ENCODE measurements at places on chromosomes 5 and 9. TPM values are rescaled to one million over a fixed set of nuclear protein-coding genes. Genes with fewer than 3 reads are reported as not detected.

- H3K4me3 ChIP-seq, result no peak overlapping the region
- H3K36me3 ChIP-seq, result no peaks in the 10 kb centered on the region
These were observed 58.7 kb upstream of the NFIB start for GRCh38 chr9:14372437-14373335.

Gene GABRA6
- polyA plus RNA-seq, result not detected

- no peaks in the 10 kb centered on the region for H3K27me3 ChIP-seq
- no peak overlapping the region for H3K4me3 ChIP-seq
- no peak for DNase-seq
- no peaks in the 10 kb centered on the region for H3K4me1 ChIP-seq
- H3K36me3 ChIP-seq, result no peaks in the 10 kb centered on the region
These were observed 12.4 kb downstream of the SMAD5 start for GRCh38 chr5:136145030-136145429.

DNA sequence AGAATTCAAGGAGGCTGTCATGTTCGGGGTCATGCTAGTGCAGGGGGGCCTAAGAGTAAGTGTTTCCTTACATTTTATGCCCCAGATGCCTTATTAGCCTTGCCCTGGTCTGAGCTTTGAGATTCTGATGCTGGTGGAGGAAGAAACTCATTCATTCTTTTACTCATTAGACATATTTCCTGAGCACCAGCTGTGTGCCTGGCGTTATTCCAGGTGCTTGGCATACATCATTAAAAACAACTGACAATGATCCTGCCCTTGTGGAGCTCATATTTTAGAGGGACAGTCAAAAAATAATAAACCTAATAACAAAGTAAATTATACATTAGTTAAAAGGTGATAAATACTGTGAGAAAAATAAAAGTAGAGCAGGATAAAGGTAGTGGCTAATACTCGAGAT lies 138.9 kb upstream of the SGCD start:
- DNase-seq, result no peak
- no peaks in the 10 kb centered on the region for H3K27me3 ChIP-seq
- H3K4me3 ChIP-seq, result no peak overlapping the region
- no peaks in the 10 kb centered on the region for H3K36me3 ChIP-seq
- no peak overlapping the region for H3K27ac ChIP-seq

DNA sequence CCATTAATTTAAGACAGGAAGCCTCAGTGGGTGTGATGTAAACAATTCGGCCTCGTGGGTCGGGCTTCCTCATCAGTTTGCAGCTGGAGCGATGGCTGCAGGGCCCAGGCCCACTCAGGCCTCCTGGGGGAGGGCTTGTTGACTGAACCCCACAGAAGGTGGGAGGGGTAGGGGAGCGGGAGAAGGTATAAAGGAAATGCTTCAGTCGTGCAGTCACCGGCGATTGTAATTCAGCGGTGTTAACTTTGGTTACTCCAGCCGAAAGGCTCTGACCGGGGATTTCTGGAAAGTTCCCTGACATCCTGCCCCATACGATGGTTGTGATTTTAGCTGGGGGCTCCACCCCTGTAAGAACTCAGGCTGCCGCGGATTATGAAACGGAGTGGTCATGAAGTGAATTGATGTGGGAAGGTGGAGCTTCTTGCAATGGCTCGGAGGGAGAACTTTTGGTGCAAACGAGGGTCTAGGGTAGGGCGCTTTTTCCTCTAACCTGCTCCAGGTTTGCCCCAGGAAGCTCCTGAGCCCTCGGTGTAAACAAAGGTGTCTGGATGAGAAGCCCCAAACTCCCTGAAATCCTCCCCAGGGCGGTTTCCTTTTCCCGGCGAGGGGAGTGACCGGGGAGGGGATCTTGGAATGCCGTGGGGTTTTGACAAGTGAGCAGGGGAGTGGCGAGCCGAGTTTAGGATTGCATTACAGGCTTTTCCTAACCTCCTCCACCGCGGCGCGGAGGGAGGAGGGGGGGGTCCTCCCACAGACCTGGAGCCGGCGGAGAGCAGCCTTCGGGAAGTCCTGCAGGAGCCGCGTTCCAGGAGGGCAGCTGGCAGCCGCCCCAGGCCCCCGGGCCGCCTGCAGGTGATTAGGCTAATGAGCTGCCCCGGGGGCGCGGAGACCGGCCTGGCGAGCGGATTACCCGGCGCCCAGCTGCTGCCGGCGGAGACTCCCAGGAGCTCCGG lies 215.5 kb downstream of the PDZD2 start:
- peak overlapping the region; percentile 31 for H3K27ac ChIP-seq
- peak; percentile 18 for DNase-seq
- peaks cover 40% of the 10 kb centered on the region for H3K27me3 ChIP-seq
- H3K4me3 ChIP-seq, result peak overlapping the region; percentile 44
- H3K36me3 ChIP-seq, result no peaks in the 10 kb centered on the region
- peaks cover 3% of the 10 kb centered on the region for H3K4me1 ChIP-seq

Gene PROB1
- polyA plus RNA-seq, result 2.1 TPM

Gene ARSK
- polyA plus RNA-seq, result 7.9 TPM

DNA sequence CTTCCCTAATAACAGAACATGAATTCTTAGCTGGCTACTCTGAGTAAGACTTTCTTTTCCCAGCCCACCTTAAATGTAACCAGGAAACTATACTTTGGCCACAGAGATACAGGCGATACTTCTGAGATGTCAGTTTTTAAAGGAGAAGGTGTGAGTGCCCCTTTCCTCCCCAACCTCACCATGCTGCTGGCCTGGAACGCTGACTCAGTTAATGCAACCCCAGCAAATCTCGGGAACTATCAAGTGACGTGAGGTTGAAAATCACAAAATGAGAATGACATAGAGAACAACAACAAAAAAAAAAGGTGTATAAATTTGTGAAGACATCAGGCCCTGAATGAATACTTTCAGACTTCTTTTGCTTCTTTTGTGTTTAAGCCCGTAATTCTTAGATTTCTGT lies 13.7 kb downstream of the ZNF484 start:
- no peaks in the 10 kb centered on the region for H3K27me3 ChIP-seq
- H3K36me3 ChIP-seq, result peaks cover 24% of the 10 kb centered on the region
- DNase-seq, result no peak
- H3K4me3 ChIP-seq, result no peak overlapping the region

Gene WDR31
- polyA plus RNA-seq, result 2.8 TPM

Gene LCN9
- polyA plus RNA-seq, result not detected

GRCh38 chr9:71393005-71393404 lies 271.6 kb upstream of the TRPM3 start:
- DNase-seq, result no peak
- H3K4me1 ChIP-seq, result no peaks in the 10 kb centered on the region

Gene CAVIN4
- polyA plus RNA-seq, result 1.0 TPM

GRCh38 chr9:133127340-133127981 lies 6.4 kb upstream of the RALGDS start:
- peaks cover 12% of the 10 kb centered on the region for H3K36me3 ChIP-seq
- H3K27ac ChIP-seq, result no peak overlapping the region
- no peak overlapping the region for H3K4me3 ChIP-seq
- peaks cover 26% of the 10 kb centered on the region for H3K4me1 ChIP-seq

Gene HSPB3
- 0.61 TPM for polyA plus RNA-seq

DNA sequence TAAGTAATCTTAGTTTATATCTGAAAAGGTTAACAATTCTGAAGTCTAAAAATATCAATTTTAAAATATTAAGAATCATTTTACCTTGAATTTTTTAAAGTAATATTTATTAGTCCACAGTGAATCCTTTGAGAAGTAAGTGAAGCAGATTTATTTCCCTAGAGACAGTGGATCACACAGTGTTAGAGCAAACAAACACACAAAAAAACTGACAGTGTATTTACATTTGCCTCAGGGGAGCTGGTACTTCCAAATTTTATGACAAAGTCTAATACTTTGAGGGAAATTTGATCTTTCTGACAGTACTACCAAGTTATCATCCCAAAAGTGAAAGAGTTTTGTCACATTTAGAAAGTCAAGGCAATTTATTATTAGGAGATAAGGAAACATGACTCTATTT lies 1750.6 kb upstream of the CDH9 start:
- no peak overlapping the region for H3K4me3 ChIP-seq
- no peak for DNase-seq
- no peak overlapping the region for H3K27ac ChIP-seq
- no peaks in the 10 kb centered on the region for H3K36me3 ChIP-seq

Gene EFNA5
- polyA plus RNA-seq, result 6.1 TPM

- no peak overlapping the region for H3K27ac ChIP-seq
- H3K36me3 ChIP-seq, result no peaks in the 10 kb centered on the region
- H3K4me1 ChIP-seq, result no peaks in the 10 kb centered on the region
- no peaks in the 10 kb centered on the region for H3K27me3 ChIP-seq
These were observed 257.7 kb upstream of the KLF9 start for GRCh38 chr9:70672161-70672649.

Gene SLC1A3
- polyA plus RNA-seq, result 4.2 TPM

Gene ZNF608
- 44.2 TPM for polyA plus RNA-seq

- no peaks in the 10 kb centered on the region for H3K27me3 ChIP-seq
- no peaks in the 10 kb centered on the region for H3K4me1 ChIP-seq
- H3K4me3 ChIP-seq, result no peak overlapping the region
- no peak for DNase-seq
- no peaks in the 10 kb centered on the region for H3K36me3 ChIP-seq
These were observed 323.9 kb upstream of the RORB start for GRCh38 chr9:74173284-74173683.

Gene LHX2
- 0.12 TPM for polyA plus RNA-seq

- DNase-seq, result no peak
- H3K4me1 ChIP-seq, result no peaks in the 10 kb centered on the region
- no peak overlapping the region for H3K4me3 ChIP-seq
- no peak overlapping the region for H3K27ac ChIP-seq
These were observed 4.2 kb downstream of the IFNA8 start for GRCh38 chr9:21413151-21413550.

DNA sequence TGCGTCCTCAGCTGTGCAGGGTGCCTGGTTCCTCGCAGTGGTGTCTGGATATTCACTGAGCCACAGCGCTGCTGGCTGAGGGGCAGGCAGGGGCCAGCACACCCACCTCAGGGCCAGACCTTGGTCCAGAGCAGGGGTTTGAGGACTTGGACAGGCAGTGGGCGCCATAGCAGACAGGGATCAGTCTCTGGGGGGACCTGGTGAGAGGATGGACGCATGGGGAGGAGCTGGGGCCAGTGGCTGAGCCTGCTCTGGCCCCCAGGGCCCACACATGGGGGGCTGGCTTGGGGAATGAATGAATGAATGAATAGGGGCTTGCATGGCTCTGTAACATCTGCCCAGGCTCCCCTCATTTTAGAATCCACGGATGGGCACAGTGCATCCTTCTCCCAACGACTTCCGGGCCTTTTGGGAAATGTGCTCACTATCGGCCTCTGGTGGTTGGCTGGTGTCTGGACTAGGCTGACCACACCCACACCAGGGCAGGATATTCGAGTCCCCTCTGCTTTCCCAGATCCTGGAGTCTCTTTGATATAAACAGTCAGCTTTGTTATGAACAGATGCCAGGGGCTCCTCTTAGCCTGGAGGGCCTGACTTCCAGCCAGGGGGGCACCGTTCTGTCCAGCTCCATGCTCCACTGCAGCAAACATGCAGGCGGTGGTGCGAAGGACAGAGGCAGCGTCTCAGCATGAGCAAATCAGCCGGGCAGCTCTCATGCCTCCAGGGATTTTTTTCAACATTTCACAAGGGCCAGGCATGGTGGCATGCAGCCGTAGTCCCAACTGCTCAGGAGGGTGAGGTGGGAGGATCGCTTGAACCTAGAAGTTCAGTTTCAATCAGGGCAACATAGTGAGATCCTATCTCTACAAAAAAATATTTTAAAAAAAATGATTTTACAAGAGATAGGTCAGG lies 62.6 kb downstream of the NEK6 start:
- peak; percentile 24 for DNase-seq
- H3K27me3 ChIP-seq, result no peaks in the 10 kb centered on the region
- no peaks in the 10 kb centered on the region for H3K4me1 ChIP-seq
- no peak overlapping the region for H3K27ac ChIP-seq
- H3K4me3 ChIP-seq, result no peak overlapping the region

Gene GALNT12
- polyA plus RNA-seq, result 45.6 TPM

Gene LCN2
- 0.93 TPM for polyA plus RNA-seq

DNA sequence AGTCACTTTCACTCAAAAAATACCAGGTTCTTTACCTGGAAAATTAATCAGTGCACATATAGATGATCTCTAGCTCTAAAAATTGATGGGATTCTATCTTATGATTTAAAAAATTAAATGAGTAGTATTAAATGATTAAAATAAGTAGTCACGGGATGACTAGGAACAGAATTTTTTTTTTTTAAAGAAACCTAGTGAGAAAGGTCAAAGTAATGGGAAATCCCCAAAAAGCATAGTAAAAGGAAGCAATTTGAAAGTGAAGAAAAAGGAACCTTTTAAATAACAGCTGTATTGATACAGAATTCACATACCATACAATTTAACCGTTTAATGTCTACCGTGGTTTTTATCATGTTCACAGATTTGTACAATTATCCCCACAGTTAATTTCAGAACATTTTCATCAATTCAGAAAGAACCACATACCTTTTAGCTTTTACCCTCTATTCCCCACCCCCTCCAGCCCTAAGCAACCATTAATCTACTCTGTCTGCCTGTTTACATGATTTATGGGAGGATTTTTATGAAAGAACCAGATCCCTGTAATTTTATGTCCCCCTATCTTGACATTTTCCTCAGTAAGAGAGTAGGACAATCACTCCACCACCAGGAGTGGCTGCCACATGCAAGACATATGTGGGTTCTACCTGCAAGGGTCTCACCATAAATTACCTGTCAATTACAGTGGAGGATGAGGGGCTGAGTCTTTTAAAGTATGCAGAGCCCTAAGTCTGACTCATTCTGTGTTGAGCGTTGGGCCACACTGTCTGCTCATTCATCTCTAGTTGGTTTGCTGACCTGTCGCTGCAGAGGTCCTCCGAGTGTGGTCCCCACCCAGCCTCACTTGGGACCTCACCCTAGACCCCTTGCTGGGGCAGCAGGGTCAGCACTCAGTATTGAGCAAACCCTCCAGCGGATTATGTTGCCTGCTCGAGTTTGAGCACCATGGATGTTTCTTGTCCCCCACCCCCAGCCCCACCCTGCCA lies 16.0 kb downstream of the ANKRD33B start:
- H3K27ac ChIP-seq, result no peak overlapping the region
- no peaks in the 10 kb centered on the region for H3K36me3 ChIP-seq
- DNase-seq, result no peak

GRCh38 chr5:90940227-90940995 lies 381.8 kb downstream of the ADGRV1 start:
- no peak overlapping the region for H3K4me3 ChIP-seq
- H3K27me3 ChIP-seq, result no peaks in the 10 kb centered on the region
- H3K36me3 ChIP-seq, result no peaks in the 10 kb centered on the region
- H3K27ac ChIP-seq, result no peak overlapping the region
- DNase-seq, result peak; percentile 58

DNA sequence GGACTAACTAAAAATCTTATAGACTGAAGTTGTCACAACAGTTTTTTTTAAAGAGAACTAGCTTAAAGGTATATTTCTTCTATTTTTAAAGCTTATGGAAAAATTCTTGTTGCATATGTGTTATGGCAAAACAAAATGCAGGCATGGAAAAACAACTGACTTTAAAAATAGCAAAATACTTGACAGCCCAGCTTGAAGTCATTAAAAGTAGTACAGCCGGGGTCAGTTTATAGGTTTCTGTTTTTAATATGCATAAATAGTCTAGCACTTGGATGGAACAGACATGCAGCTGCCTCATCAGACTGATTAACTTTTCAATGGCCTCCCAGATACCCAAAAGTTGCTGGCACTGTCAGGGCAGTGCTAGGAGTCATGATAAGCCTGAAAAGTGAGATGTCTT lies 22.3 kb upstream of the ARL15 start:
- no peak overlapping the region for H3K27ac ChIP-seq
- H3K4me1 ChIP-seq, result no peaks in the 10 kb centered on the region
- H3K36me3 ChIP-seq, result no peaks in the 10 kb centered on the region
- no peaks in the 10 kb centered on the region for H3K27me3 ChIP-seq
- DNase-seq, result no peak

Gene CDX1
- 196 TPM for polyA plus RNA-seq

GRCh38 chr9:97748525-97748924 lies 51.4 kb upstream of the XPA start:
- H3K4me1 ChIP-seq, result peaks cover 64% of the 10 kb centered on the region
- no peaks in the 10 kb centered on the region for H3K36me3 ChIP-seq
- H3K27me3 ChIP-seq, result no peaks in the 10 kb centered on the region
- peak overlapping the region; percentile 66 for H3K27ac ChIP-seq
- no peak overlapping the region for H3K4me3 ChIP-seq
- DNase-seq, result no peak
